ENCODE measurements at places on chromosomes 6 and 20. TPM values are rescaled to one million over a fixed set of nuclear protein-coding genes. Genes with fewer than 3 reads are reported as not detected.

The COL20A1 gene
- not detected for total RNA-seq

The ZFP64 gene
- total RNA-seq = 9.3 TPM

The LST1 gene
- total RNA-seq = 6.9 TPM

The PSMB1 gene
- total RNA-seq = 138 TPM

The HRH3 gene
- total RNA-seq = not detected

The KCNS1 gene
- not detected for total RNA-seq

The RAET1E gene
- 0.79 TPM for total RNA-seq

The SLC32A1 gene
- not detected for total RNA-seq

The GPX5 gene
- not detected for total RNA-seq

Data from left ventricle myocardium superior (tissue), 1 donor.